ENCODE measurements at places on chromosomes 12 and 14.
A peak's percentile ranks its signal among the peaks of the same experiment; 100 is the strongest.

- DNase-seq = no peak
Observed at GRCh38 chr14:49050822-49051221, 535.4 kb downstream of the RPS29 start.

- no peak for DNase-seq
Observed at GRCh38 chr14:57022608-57023007, 212.3 kb upstream of the OTX2 start.

- DNase-seq = no peak
Observed at GRCh38 chr12:51589557-51590176, 1.4 kb upstream of the SCN8A start.

DNA sequence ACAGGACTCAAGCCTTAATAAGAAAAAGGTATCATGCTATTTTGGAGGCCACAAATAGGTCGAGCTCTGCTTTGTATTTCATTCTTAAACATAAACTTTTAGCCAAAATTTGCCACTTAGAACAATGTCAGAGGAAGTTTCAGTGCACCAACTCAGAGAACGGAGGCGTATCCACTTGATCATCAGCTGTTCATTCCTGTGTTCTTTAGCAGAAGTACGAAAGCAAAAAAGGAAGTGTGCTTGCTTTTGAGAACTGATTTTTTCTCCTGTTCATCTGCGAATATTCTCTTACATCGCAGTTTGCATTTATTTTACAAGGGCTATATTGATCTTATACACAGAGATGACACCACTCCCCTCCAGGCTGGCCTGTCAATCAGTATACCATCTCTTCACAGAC, 188.6 kb upstream of the SOX5 start:
- no peak for DNase-seq

GRCh38 chr12:101823891-101824290, 6.9 kb downstream of the GNPTAB start:
- peak; percentile 61 for DNase-seq

DNA sequence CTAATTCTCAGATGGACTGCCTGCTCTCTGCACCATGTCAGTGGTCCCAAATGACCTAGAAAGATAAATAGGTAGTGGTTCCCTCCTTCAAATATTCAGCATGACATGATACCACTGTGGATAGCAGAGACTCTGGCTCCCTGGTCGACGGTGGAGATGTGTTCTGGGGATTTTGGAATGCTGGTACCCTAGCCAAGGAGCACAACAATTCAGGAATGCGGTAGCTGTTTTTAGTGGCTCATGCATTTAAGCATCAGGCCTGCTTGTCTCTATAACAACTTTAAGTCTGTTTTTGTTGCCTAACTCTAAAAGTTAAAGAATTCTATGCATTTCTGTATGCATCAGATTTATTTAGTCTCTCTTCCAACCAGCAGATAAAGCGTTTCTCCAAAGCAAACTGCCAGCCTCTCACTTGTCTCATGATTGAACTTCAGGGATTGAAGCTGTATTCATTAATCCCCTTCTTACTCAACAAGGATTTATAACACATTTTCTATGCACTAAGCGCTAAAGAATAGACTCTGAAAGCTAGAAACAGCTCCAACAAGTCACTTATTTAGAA, 164.9 kb upstream of the BMP4 start:
- no peak for DNase-seq

- DNase-seq = no peak
Observed at GRCh38 chr12:128617304-128617833, 206.4 kb downstream of the SLC15A4 start.

DNA sequence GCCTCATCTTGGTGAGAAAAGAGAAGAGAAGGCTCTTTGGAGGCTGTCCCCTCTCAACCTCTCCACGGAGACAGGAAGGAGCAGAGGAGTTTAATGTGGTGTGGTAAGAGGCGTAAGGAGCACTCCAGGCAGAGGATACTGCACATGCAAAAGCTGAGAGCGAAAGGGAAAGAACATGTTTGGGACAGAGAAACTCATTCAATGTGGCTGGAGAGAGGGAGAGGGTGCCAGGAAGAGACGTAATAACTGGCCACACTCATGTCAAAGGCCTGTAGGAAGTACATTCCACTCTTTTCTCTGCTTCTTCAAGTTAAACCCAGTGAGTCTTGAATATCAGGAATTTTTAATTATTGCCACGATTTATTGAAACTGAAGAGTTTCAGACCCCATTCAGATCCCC, 12.0 kb downstream of the VDR start:
- DNase-seq = no peak

GRCh38 chr12:57620936-57621496, 9.8 kb downstream of the ARHGEF25 start:
- DNase-seq = no peak

- no peak for DNase-seq
Observed at GRCh38 chr14:26172396-26172795, 425.4 kb downstream of the NOVA1 start.

DNA sequence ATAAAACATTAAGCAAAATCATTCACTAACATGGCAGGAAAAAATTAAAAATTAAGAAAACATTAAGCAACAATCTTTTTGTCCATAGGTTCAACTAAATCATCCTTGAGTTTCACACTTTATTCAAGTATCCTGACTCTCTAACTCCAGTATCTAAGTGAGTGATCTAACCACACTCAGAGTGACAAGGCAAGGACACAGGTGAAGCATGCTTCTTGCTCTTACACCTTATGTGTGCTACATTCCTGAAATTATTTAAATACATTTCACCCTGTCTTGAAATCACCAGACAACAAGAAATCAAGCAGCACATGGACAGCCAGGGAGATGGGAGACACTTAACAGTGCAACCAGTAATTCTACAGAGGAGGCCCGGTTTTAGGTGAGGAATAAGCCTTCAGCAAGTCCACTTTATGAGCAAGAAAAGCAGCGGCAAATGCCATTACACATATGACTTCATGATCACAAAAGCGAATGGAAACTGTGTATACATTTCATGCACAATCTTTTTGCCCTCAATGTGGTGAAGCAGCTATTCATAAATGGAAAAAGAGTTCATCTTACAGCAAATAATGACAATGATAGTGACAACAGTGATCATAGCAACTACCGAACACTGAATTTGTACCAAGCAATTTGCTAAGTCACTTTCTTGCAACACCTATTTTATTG, 37.4 kb downstream of the PHLDA1 start:
- no peak for DNase-seq

- no peak for DNase-seq
Observed at GRCh38 chr14:95237958-95238340, 80.6 kb upstream of the DICER1 start.

- no peak for DNase-seq
Observed at GRCh38 chr12:32946504-32947131, 50.0 kb upstream of the PKP2 start.

GRCh38 chr14:88166616-88167015, 156.5 kb downstream of the KCNK10 start:
- no peak for DNase-seq

GRCh38 chr14:47715330-47715729, 39.9 kb upstream of the MDGA2 start:
- no peak for DNase-seq

- peak; percentile 47 for DNase-seq
Observed at GRCh38 chr12:48350249-48351021, at the start of gene ZNF641. Gene ZNF641, minus strand, starts transcription at chr12:48350919. Its CDS starts 2,829 bp downstream, at chr12:48348090.

- DNase-seq = no peak
Observed at GRCh38 chr14:65132855-65133254, 30.5 kb upstream of the MAX start.

- DNase-seq = no peak
Observed at GRCh38 chr14:64232095-64232838, 61.9 kb downstream of the ESR2 start.

DNA sequence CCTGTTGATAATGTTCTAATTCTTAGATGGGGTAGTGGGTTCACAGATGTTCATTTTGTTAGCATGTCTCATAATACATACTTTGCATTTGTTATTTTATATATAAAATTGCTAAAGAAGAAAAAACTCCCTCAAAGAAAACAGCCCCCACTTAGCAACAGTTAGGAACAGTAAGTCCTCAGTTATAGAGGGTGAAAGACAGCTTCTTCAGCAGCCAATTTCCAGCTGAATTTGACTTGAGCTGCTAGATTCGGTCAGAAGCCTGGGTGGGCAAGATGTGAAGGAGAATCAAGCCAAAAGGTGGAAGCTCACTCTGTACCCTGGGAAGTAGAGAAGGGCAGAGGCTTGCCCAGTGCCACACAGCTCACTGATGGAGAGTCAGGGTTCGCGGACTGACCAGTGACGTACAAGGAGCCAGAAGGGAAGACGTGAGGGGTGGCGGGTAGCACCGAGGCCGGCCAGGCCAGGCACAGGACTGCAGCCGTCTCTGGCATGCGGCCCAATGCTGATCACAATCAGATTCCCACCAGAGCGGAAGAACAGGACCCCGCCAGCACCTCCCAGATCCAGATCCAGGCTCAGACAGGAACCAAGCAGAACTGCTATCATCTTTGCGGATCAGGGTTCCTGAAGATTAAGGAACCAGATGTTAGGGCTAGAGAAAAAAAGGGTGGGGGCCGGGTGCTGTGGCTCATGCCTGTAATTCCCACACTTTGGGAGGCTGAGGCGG, 30.4 kb upstream of the VWF start:
- DNase-seq = no peak

DNA sequence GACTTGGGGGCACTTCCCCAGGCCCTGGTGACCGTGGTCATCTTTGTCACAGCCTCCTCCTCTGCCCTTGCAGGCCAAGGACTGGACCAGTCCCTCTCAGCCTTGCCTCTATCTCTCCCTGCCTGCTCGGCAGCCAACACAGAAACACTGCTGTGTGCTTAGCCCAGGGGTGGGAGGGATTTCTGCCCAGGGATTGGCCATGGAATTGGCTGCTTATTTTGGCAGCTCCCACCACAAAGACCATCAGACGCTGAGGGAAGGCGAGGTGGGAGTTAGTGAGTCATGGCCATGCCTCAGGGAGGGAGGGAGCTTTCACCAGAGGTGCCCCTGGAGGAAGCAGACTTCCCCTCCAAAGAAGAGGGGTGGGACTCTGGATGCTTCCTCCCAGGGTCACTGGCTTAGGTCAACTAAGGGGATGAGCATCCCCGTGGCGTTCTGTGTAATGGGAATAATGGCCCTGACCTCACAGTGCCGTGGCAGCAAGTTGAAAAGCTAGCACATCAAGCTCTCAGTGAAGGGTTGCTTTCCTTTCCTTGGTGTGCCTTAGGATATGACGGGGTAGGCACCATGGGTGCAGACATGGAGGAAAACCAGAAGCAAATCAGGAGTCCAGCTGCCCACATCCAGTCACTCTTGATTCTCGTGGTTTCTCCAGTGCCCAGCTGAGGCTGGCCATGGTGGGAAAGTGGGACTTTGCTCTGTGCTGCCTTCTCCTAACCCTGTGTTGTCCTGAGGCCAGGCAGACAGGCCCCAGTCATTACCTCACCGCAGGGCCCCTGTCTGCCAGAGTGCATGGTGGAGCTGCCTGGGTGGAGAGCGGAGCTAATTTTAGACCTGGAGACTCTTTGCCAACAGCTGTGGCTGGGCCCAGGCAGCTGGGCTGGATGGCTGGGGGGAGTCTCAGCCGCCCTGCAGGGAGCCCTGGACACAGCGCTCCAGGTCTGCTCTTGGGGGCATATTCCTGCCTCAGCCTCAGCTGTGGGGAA, 21.4 kb downstream of the B4GALNT3 start:
- no peak for DNase-seq

DNA sequence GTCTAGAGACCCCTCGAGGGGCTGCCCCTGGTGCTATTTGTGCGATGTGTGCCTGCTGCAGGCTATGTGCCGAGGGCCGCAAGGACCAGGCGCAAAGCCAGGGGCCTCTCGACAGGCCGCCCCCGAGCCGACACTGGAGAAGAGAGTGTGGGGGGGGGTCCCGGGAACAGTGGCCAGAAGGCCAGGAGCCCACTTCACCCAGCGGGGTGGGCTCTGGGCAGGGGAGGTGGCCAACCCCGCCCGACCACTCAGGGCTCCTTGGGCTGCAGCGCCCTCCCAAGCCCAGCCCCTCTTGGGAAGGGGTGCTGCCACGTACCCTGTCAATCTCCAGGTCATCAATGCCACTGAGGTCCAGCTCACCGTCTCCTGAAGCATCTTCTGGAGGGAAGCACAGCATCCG, 28.6 kb upstream of the BTBD6 start:
- DNase-seq = no peak

GRCh38 chr12:62749586-62749985, 185.4 kb downstream of the PPM1H start:
- DNase-seq = no peak

DNA sequence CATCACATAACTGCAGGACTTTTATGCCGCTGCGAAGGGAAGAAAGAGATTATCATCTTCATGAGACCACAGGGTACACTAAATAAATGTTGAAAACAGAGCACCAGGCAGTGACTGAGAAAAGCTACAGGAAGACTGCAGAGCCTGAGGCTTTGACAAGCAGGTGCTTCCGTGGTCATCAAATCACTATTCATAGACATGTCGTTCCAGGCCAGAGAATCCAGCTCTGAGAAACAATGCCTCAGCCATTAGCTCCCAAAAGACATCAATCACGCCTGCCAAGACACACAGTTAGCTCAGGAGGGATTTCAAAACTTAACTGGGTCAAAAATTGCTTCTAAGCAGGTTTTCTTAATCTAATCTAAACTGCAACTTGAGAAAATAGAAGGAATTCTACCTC, 47.2 kb upstream of the GARIN6 start:
- no peak for DNase-seq

DNA sequence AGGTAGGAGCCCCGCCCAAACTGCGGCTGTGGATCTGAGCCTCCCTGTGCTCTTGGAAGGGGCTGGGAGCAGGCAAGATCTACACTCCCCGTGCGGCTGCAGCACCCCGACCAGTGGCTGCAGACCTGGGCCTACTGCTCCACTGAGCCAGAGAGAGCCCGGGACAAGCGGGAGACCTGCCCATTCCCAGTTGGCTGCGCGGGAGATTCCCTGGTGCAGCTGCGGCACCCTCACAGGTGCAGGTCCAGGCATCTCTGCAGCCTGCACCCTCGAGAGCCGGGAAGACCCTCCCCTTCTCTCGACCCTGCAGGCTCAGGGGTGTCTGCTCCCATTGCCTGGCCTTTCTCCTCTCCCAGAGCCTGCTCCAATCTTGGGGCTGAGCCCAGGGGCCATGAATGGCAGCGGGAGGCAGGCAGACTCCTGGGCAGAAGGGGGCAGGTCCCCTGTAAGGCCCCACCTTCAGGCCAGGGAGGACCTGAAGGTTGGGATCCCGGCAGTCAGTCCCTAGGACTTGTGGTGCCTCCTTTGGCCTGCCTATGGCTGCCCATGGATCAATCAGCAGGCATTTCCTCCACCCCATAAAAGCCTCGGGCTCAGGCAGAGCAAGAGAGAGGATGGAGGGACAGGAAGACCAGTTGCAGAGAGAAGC, 8.8 kb upstream of the A2M start:
- DNase-seq = no peak

- no peak for DNase-seq
Observed at GRCh38 chr12:96486751-96487613, 2.4 kb upstream of the CFAP54 start.

Data from activated CD4-positive, alpha-beta T cell treated with anti-CD3 and anti-CD28 coated beads, Interleukin-2, amount 50 U/mL, for 24 hours (primary cell).